ENCODE measurements at places on chromosomes 4 and X. TPM values are rescaled to one million over a fixed set of nuclear protein-coding genes. Genes with fewer than 3 reads are reported as not detected.

Gene MSANTD1
- total RNA-seq, result not detected

Gene SLC9B1
- total RNA-seq, result 0.08 TPM

Gene FDCSP
- total RNA-seq, result not detected

Gene EDNRA
- 9.0 TPM for total RNA-seq
